Activated CD4-positive, alpha-beta T cell treated with anti-CD3 and anti-CD28 coated beads, Interleukin-2, amount 50 U/mL, for 24 hours (primary cell): ENCODE measurements at places on chromosomes 7 and 10.

- no peak for DNase-seq
These were observed 10.0 kb downstream of the GLI3 start for GRCh38 chr7:42227021-42227420.

- DNase-seq = no peak
These were observed 4.0 kb upstream of the BRAF start for GRCh38 chr7:140928491-140929309.

- DNase-seq = no peak
These were observed 40.0 kb downstream of the NACAD start for GRCh38 chr7:45048748-45049147.

DNA sequence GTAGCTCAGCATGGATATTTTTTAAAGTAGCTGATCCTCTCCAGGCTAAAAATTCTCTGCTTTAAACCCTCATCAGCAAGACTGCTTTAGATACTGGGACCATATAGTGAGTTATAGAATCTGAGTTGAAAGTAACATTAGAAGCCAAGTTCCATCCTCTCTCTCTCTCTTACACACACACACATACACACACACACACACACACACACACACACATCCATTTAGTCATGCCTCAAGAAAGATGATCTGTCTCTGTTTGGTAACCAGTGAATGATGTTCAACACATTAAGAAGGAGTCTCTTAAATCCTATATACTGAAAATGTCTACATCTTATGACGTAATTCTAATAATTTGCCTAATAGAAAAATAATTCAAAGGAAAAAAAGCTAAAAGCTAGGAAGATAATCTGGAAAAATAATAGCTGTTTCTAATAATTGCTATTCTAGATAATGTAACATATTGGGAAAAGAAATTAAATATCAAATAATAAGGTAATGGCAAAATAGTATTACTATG is 16.9 kb upstream of the ATP6V0A4 start:
- no peak for DNase-seq

DNA sequence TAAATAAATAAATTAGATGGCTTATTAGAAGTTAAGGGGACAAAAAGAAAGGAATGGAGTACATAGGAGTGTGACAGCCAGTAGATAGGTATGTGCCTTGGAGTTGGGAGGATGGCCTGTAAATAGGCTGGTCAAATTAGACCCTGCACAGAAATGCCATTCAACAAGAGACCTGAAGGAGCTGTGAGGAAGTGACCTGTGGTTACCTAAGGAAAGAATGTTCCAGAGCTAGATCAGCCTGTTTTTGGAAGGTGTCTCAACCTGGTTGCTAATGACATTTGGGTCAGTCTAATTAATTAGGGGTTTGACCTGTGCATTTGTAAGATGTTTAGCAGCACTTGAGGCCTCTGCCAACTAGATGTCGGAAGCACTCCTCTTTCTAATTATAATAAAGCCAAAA is 315.3 kb upstream of the PLXDC2 start:
- no peak for DNase-seq

GRCh38 chr7:26141077-26141476 is 10.9 kb upstream of the NFE2L3 start:
- DNase-seq = no peak

DNA sequence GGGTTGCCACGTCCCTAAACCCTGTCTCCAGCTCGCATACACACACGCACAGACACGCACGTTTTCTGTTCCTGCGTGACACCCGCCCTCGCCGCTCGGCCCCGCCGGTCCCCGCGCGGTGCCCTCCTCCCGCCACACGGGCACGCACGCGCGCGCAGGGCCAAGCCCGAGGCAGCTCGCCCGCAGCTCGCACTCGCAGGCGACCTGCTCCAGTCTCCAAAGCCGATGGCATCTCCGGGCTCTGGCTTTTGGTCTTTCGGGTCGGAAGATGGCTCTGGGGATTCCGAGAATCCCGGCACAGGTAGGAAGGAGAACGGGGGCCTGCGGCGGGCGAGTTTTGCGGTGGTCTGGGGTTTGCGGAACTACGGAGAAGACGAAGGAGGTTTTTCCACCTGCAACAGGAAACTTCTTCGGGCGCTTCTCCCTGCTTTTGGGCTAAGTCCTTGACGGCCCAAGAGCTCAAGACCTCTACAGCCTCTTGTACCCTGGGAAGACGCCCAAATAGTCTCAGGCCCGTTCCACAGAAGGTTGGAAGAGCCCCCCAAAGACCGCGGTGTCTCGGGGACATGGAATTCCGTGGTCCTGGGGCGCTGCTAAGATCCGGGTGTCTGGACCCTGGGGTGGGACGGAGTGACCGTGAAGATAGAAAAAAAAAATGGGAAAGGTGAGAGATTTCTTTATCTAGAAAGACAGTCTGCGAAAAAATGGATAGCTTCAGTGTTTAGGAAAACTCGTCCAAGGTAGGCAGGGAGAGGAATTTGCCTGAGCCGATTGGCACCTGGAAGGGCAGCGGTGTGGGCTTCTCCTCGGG is at the start of gene GAD2:
Gene GAD2, plus strand, starts transcription at position 190 of the 811 bp plus-strand sequence. Its CDS starts 36 bp downstream, at position 226.
- DNase-seq = no peak

DNA sequence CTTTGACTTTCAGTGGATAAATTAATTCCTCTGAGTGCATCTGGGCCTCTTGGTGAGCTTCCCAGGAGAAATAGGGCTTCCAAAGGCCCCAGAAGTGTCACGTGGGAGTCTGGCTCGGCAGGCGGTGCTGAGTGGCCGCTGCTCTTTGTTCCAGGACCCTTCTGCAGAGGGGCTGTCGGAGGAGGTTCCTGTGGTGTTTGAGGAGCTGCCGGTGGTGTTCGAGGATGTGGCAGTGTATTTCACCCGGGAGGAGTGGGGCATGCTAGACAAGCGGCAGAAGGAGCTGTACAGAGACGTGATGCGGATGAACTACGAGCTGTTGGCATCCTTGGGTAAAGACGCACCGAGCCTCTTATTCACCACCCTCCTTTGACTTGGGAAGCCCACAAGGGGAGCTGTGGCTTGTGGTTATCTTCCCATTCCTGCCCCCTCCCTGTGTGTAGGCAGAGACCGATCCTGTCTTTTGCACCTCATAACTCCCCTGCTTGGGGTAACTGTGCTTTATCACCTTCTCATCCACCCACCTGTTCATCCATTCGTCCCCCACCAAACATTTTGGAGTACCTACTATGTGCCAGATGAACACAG is 11.9 kb downstream of the ZNF862 start:
- DNase-seq = no peak

DNA sequence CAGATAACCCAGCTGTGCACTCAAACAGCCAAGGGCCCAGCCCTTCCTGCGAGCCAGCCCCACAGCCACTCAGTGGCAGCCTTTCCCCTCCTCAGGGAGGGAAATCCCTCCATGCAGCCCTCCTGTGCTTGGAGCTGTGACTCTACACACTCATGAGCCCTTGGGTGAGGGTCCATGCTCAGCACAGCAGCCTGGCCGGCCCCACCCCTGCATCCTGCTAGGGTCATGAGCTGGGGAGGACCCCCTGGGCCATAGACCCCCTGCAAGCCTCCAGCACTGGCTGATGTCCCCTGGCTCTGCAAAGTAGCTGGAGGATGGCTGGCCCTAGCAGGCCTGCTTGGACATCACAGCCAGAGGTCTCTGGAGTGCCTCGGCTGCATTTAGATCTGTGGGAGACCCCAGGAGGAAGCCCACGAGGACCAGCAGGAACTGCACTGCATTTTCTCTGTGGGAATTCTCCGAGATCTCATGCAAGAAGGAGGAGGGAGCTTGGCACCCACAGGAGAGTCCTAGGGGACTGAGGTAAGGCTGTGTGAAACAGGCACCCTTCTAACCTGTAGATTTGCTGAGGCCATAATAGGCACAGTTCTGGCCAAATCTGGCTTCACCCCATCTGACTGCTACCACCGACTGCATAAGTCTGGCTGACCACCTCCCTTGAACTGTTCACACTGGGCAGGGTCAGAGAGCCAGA is 17.4 kb downstream of the TMEM273 start:
- DNase-seq = no peak

GRCh38 chr7:41110186-41110585 is 592.7 kb downstream of the INHBA start:
- no peak for DNase-seq

GRCh38 chr10:963655-964054 is 24.6 kb upstream of the GTPBP4 start:
- DNase-seq = no peak

DNA sequence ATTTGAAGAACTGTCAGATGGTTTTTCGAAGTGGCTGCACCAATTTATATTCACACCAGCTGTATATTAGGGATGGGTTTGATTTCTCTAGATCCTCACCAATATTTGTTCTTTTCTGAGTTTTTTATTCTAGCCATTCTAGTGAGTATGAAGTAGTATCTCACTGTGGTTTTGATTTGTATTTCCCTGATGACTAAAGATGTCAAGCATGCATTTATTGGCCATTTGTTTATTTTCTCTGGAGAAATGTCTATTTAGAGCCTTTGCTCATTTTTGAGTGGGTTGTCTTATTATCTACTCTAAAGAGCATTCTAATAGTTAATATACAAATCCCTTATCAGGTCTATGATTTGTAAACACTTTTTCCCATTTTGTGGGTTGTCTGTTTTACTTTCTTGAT is 123.9 kb downstream of the PCLO start:
- DNase-seq = no peak

- DNase-seq = no peak
These were observed 87.7 kb downstream of the PTPRZ1 start for GRCh38 chr7:121960678-121961077.

DNA sequence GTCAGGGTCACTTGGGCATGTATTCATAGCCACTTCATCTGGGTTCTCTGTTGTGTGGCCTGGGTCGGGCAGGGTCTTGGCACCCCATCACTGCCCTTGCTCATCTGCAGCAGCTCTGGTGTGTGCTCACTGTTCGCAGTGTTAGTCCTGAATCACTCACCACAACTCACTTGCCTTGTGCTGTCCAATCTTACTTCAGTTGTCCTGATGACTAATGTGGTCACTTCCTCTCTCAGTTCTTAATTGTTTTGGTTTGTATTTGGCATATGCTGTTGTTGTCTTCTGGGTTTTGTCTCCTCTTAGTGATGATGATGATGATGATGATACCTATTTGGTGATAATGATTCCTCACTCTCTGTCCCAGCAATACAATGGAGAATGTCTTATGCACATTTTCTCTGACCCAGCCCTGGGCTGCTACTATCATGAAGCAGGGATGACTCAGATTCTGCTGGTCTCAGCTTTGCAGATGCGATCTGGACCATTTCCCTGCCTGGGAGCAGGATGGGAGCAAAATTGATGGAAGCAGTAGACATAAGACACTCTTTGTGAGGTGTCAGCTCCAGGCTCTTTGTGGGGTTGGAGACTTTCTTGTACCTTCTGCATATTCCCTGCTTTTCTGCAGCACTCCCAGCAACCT is 17.0 kb downstream of the ADRA2A start:
- DNase-seq = no peak

DNA sequence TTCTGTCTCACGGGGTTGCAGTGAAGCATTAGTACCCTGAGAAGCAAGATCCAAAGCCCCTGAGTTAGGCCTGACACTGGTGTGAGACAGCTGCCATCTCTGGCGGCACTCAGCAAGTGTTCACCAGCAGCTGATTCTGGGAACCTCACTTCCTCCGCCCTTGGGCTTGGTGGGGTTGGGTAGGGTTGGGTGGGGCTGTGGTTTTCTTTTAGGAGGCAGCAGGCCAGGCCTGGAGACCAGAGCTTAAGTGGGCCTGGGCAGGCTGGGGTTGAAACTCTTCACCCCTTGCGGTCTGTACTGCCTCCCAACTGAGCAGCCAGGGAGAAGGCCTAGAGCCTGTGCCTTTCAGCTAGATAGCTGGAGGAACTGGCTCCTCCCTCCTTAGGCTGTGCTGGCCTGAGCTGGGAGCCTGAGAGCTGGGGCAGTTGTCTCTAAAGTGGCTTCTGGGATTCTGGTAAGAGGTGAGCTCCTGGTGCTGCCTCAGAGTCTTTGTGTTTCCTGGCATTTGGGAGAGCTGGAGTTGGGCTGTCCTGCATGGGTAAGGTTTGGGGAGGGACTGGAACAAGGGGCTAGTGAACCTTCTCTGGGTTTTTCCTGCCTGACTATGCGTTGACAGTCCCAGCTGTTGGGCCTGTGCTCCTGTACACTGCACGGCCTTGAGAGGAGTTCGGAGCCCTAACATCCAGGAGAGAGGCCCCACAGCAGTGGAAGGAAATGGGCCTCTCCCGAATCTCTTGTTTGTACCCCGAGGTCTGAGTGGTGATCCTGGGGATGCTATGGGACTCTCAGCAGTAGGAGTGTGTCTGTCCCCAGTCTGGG is 5.1 kb downstream of the TSPAN14 start:
- no peak for DNase-seq

DNA sequence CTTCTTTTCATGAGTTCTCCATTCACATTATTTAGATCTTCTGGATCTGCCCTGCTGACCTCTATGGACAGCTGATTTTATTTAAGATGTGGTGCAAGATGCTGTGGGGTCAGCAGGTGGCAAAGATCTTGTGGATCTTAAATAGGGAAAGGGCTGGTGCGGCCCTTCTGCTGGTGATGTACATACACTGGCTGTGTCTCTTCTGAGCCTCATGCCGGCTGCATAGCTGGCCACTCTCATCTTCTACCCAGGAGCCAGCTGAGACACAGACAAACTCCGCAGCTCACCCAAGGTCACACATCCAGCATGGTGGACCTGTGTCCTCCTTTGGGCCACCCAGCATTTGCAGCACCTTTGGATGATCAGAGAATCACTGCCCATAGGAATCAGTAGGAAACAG is 9.7 kb downstream of the RBP3 start:
- no peak for DNase-seq

DNA sequence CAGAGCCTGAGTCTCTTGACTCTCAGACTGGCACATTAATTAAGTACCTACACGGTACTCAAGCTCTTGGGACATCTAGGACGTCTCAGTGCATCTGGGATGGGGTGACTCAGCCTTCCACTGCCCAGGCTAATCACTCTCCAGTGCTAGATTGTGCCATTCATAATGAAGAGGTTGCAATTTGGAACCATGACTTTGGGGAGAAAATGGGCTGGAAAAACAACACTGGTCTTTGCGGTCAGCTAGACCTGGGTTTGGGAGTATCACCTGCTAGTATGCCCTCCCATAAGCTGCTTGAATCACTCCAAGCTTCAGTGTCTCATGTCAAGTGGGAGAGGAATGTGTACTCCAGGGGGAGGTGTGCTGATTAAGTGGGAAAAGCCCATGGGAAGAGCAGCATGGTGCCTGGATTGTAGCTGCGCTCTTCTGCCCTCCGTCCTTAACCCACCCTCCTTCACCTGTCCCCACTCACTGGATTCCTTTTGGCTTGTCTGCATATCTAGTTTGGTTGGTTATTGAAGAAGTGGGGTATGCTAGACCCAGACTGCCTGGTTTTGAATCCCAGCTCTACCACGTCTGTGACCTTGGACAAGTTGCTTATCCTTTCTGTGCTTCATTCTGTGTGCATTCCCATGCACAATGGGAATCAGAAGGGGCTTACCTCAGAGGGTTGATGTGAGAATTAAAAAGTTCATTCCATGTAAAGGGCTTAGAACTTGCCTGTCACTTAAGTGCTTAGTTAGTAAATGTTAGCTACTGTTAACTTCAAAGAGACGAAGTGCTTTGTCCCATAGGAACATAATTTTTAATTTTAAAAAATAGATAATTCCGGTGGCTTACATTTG is 3.8 kb downstream of the NFE2L3 start:
- DNase-seq = no peak

- no peak for DNase-seq
These were observed 30.3 kb upstream of the NDST2 start for GRCh38 chr10:73841526-73842285.
